KG1 (cell line): ENCODE measurements at places on chromosomes 12 and 14.

GRCh38 chr12:96228566-96229248 lies 34.5 kb downstream of the ELK3 start:
- DNase-seq: no peak

- no peak for DNase-seq
Measured at GRCh38 chr14:70011098-70011497, 131.9 kb downstream of the SMOC1 start.

GRCh38 chr12:52242442-52243258 lies 9.6 kb downstream of the KRT7 start:
- DNase-seq: no peak

DNA sequence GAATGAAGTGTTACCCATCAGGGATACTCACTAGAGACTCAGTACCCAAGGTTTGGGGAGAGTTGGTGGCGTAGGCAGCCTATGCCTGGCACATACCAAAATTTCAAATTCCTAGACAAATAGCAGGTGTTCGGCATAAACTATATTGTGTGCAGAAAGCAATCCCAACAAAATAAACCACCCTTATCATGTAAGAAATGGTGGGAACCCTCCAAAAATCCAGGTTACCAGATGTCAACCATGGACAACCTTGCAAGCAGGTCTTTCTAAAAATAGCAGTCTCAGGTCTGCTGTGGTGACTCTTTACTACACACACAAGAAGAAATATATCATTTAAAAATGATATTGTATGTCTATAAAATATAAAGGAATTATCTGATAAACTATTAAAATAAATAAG lies 17.7 kb upstream of the PTGER2 start:
- no peak for DNase-seq

DNA sequence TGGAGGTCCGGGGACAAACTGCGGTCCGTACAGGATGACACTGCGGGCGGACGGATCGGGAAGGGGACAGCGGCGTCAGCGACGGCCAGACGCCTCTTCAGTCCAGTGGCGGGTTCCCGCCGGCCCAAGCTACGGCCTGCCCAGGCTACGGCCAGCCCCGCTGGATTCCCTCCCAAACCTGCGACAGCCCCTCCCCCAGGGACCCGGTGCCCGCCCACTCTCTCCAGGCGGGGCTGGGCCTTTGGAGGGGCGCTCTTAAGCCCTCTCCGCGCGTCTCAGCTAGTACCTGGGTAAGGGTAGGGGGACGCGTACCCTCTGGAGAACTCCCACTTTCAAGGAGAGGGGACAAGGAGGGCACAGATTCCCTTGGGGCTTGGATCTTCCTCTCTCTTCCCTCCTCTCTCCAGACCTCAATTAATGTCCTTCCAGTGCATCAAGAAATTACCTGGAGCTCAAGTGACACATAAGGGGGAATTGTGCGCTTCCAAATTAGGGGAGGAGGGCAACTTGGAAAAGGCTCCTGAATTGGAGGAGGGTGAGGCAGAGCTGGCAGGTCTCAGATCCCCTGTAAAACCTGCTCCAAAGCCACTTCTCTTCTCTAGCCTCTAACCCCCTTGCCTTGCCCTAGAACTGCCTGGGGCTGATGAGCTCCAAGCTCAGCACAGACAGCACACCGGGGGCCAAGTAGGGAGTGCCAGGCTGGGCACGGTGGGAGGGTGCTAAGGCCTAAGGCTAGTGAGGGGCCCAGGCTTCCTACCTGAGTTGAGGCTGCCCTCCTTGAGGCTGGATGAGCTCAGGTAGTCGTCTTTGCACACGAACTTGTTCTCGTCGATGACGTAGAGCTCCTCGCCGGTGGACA lies 3.1 kb downstream of the LHX5 start:
- no peak for DNase-seq

DNA sequence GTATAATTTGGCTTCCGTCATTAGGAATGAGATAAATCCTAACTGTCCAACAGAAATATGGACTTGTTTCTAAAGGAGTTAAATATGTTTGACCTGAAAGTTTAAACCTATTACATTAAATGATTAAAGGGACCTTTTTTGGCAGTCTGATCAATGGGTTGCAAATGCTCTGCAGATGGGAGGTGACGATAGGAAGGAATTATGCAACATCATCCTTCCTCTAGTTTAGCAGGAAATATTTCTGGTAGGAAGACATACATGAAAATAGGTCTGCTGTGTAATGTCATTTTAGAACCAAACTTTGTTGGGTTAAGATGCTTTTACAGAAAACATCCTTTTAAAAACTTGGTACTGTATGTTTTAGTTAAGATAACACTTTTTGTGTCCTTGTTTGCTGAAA lies 2.6 kb downstream of the LRRC10 start:
- no peak for DNase-seq

DNA sequence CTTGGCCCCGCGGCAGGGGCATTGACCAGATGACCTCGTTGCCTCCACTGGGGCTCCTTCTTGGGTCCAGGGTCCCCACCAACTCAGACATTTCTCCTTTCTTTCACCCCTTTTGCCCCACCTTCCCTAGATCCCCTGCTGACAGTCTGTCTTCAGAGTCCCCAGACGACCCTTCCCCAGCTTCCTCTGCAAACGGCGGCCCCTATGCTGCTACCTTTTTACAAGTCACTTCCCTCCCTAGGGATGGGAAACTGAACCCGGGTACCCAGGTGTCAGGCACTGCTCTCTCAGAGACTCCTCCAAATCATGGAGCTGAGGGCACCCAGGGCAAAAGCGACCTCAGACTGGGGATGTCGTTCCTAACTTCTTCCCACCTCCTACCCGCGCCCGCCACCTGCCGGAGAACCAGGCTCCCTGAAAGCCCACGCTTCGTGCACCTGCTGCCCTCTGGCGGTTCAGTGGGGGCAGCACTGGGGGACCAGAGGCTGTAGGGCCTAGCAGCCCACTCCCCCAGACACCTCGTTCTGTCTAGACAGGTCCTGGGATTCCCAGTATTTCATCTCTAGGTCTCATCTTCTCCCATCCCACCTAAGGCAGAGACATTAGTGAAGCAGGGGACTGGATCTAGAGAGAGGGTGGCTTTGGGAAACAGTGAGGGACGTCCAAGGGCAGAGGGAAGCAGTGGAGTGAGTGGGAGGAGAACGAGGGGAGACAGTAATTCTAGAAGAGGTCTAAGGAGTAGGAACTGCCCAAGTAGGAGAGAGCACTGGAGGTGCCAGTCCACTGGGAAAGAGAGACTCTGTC lies 4.9 kb downstream of the ZNF385A start:
- DNase-seq: no peak

DNA sequence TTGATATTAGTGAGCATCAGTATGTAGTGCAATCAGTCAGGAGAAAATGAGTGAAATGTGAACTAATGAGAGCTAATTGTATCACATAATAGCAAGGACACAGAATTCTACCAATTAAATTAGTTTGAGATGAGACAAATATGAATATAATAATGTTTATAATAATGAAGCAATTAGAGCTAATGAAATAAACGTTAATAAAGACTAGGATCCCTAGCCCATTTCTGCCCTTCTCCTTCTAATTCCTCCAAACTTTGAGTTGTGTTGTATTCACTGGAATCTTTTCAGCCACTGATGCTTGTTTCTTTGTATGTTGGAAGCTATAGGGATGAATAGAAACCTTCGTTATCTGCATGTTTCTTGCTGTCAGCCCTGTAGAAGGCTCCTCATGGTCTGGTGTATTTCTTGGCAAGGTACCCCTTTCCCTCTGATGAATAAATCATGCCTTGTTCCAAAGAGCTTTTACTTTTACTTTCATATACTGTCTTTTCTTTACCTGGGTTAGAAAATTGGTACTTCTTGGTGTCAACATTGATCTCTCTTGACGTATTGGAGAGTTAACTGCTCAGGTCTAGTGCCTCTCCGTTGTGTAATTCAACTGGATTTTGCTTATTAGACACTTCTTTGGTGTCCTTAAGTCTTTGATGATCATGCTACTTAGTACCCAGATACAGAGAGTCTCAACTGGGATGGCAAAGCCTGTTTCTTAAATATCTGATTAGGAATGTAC lies 154.8 kb downstream of the PTCSC3 start:
- DNase-seq: no peak
